ENCODE measurements at places on chromosomes 16 and 17. TPM values are rescaled to one million over a fixed set of nuclear protein-coding genes. Genes with fewer than 3 reads are reported as not detected.

VAT1 gene
- 567 TPM for total RNA-seq

MYL11 gene
- total RNA-seq = 2.2 TPM

DNA sequence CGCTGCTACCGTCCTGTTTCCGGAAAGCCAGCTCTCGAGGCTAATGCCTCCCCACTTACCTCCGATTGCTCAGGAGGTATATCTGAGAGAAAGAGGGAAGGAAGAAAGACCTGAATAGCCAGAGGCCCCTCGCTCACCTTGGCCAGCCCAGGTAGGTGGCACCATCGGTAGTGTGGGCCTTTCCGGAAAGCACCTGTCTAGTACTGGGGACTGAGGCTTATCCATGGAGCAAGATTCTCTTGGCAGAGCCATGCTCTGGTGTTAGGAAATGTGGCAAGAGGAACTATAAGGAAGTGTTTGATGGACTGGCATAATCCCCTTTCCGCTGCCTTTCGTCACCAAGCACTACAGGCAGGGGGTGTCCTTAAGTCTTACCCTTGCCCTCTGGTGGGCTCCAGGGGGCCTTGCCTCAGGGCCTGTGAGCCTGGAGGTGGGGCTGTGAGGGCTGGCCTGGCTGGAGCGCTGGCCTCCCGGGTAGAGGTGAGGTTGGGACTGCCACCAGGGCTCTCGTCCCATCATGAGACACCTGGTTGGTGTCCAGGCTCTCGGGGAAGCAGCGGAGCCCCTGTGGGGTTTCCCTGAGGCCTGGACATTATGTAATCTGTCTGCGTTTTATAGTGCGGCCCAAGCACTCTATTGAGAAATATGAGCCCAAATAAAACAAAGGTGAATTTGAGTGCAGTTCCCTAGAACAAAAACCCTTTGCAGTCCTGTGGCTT lies 2.9 kb downstream of the CMIP start:
- peaks cover 27% of the 10 kb centered on the region for H3K4me1 ChIP-seq
- H3K27me3 ChIP-seq = no peaks in the 10 kb centered on the region
- no peak overlapping the region for H3K27ac ChIP-seq
- peak overlapping the region; percentile 89 for H3K4me3 ChIP-seq
- DNase-seq = no peak
- no peaks in the 10 kb centered on the region for H3K36me3 ChIP-seq

- no peak overlapping the region for H3K27ac ChIP-seq
- peaks cover 12% of the 10 kb centered on the region for H3K4me1 ChIP-seq
- H3K36me3 ChIP-seq = peaks cover 1% of the 10 kb centered on the region
- H3K4me3 ChIP-seq = no peak overlapping the region
- DNase-seq = no peak
These were observed 59.6 kb downstream of the SOCS1 start for GRCh38 chr16:11196286-11196828.

DNA sequence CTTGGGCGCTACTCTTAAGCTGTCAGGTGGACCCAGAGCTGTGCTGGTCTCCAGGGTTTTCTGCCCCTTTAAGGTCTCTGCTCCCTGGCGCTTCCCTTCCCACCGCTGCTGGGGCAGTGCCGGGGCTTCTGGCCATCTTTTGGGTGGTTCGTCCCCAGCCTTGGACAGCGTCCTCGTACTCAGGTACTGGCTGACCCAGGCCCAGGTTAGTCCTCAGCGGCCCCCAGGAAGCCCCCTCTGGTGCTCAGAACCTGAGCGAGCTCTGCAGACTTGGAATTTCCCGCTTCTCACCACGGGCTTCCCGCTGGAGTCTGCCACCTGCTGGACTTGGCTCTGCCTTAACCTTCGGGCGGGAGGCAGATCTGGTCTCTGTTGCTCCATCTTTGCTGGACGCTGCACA lies 94.1 kb upstream of the ZNF750 start:
- no peaks in the 10 kb centered on the region for H3K27me3 ChIP-seq
- DNase-seq = peak; percentile 70
- no peaks in the 10 kb centered on the region for H3K4me1 ChIP-seq
- no peak overlapping the region for H3K27ac ChIP-seq
- peaks cover 27% of the 10 kb centered on the region for H3K36me3 ChIP-seq
- no peak overlapping the region for H3K4me3 ChIP-seq

RNF157 gene
- 1.4 TPM for total RNA-seq

DNA sequence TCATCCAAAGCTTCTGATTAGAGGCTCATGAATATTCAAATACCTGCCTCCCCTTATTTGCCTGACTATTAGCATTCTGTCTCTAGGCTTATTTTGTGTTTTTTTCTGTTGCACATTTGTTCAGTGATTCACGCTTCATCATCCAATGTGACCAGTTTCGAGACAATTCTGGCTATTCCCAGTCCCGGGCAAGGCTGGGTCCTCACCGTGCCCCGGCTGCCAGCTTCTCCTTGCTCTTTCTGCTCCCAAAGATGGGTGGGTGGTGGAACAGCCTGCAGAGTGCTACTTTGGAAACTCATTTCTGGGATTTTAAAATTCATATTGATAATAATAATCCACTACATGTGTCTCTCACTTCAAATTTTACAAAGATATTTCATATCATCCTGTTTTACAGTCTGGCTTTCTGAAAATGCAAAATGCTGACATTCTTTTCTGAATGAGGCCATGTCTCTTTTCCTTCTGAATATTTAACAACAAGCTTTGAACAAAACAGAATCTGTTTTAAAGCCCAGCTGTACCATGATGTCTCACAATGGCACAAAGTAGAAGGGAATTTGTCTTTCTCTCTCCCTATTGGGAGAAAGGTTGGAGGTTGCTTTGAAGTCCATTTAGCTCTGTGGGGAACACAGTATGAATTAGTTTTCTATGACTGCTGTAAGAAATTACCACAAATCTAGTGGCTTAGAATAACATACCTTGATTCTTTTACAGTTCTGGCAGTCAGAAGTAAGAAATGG lies 116.9 kb upstream of the CDH13 start:
- no peaks in the 10 kb centered on the region for H3K4me1 ChIP-seq
- H3K27ac ChIP-seq = no peak overlapping the region
- H3K36me3 ChIP-seq = no peaks in the 10 kb centered on the region
- no peak for DNase-seq
- H3K4me3 ChIP-seq = no peak overlapping the region

- no peak overlapping the region for H3K4me3 ChIP-seq
- peaks cover 53% of the 10 kb centered on the region for H3K27me3 ChIP-seq
- no peaks in the 10 kb centered on the region for H3K4me1 ChIP-seq
- no peaks in the 10 kb centered on the region for H3K36me3 ChIP-seq
These were observed 18.7 kb upstream of the RBFOX3 start for GRCh38 chr17:79629548-79630049.

TP53TG3 gene
- not detected for total RNA-seq

DNA sequence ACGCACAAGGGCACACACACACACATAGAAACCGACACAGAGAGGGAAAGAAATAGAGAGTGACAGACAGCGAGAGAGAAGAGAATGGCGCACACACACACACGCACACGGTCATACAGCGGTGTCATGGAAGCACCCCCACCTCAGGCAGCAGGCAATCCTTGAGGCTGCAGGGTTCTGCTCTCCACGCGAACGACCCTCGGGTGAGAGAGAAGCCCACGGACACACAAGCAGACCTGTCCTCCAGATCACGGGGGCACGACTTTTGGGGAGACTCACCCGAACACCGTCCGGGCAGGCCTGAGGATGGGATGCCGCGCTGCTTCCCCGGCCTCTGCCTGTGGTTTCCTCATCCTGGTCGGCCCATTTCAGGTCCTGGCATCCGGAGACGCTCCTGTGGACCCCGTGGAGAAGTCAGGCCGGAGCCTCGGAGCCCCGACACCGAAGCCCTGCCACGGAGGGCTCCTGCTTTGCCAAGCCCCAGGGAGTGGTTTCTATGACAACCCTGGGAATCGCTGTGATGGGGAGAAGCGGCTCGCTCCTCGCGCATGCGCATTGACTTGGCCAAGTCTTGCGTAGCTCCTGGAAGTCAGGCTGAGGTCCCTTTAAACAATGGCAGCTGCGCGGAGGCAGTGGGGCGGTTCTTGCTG lies 118.2 kb upstream of the KCNJ18 start:
- peaks cover 5% of the 10 kb centered on the region for H3K27me3 ChIP-seq
- DNase-seq = no peak
- H3K4me1 ChIP-seq = no peaks in the 10 kb centered on the region
- H3K4me3 ChIP-seq = no peak overlapping the region

DNA sequence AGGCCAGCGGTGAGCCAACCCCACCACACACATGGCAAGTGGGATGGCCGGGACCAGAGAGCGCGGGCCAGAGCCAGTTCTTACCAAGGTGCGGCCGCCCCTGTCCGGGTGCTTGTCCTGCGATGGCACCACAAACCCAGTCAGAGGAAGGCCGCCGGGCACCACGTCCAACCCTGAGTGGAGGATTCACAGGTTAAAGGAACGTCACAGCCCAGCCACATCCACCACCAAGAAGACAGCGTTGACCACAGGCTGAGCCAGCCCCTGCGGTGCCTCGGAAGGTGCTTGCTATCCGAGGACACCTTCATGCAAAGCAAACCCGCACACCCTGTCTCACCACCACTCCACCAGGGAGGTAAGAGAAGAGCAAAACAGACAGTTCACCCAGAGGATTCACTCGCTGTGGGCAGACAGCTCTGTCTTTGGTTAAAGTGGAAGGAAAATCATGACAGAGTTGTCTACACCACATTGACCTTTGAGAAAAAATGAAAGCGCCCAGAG lies 15.8 kb downstream of the SLX4 start:
- no peak overlapping the region for H3K27ac ChIP-seq
- peaks cover 23% of the 10 kb centered on the region for H3K36me3 ChIP-seq
- no peaks in the 10 kb centered on the region for H3K4me1 ChIP-seq
- H3K27me3 ChIP-seq = no peaks in the 10 kb centered on the region
- no peak overlapping the region for H3K4me3 ChIP-seq

- no peaks in the 10 kb centered on the region for H3K4me1 ChIP-seq
- no peak for DNase-seq
- H3K36me3 ChIP-seq = no peaks in the 10 kb centered on the region
- H3K27ac ChIP-seq = no peak overlapping the region
- no peak overlapping the region for H3K4me3 ChIP-seq
These were observed 10.2 kb downstream of the CIBAR2 start for GRCh38 chr16:85101956-85102630.

BCO1 gene
- not detected for total RNA-seq

GRCh38 chr17:2716649-2717048 lies 5.1 kb upstream of the CLUH start:
- no peak for DNase-seq
- no peak overlapping the region for H3K4me3 ChIP-seq
- no peaks in the 10 kb centered on the region for H3K36me3 ChIP-seq
- H3K4me1 ChIP-seq = peaks cover 9% of the 10 kb centered on the region
- no peaks in the 10 kb centered on the region for H3K27me3 ChIP-seq

CD300E gene
- total RNA-seq = not detected

DNA sequence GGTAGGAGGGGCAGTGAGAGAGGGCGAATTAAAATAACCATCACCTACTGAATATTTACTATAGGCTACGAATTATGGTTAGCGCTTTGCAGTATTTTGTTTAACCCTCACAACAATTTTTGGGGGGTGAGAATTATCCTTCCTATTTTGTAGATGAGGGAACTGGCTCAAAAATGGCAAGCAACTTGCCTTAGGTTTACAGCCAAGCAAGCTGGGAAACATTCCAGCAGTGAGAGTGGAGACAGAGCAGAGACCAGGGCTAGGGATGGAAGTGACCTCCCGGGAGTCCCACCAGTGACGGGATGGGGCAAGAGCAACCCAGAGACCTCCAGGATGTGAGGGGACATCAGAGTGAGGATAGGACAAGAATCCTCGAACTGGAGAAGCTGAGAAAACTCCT lies 352 bp upstream of the VMO1 start:
- DNase-seq = no peak
- H3K27me3 ChIP-seq = peaks cover 6% of the 10 kb centered on the region
- H3K4me3 ChIP-seq = no peak overlapping the region
- no peak overlapping the region for H3K27ac ChIP-seq
- no peaks in the 10 kb centered on the region for H3K36me3 ChIP-seq
- peaks cover 19% of the 10 kb centered on the region for H3K4me1 ChIP-seq

ZKSCAN2 gene
- 7.5 TPM for total RNA-seq

DNA sequence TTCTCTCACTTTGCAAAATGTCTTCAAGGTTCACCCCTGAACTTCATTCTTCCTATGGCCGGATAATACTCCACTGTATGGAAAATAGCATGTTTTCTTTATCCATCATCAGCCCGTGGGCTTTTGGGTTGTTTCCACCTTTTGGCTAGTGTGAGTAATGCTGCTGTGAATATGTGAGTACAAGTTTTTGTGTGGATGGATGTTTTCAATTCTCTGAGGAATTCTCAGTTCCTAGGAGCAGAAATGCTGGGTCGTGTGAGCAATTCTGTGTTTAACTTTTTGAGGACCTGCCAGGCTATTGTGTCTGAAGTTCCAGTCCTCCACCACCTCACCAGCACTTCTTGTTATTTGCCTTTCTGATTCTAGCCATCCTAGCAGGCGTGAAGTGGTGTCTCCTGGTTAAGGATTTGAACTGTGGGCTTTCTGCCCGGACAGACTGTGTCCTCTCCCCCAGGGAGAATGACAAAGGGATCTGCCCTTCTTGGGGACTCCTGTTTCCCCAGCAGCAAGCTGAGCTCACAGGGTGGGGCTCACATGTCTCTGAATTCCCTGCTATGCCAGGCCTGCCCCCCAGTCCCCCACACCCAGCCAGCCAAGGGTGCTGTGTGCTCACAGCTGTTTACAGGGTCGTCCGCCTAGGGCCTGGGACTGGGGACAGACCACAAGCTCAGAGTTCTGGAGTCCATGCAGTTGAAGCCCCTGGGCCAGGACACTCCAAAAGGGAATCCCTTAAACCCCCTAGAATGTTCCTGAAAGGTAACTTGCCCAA lies 92.2 kb upstream of the CIBAR2 start:
- peak overlapping the region; percentile 57 for H3K27ac ChIP-seq
- no peak for DNase-seq
- H3K27me3 ChIP-seq = no peaks in the 10 kb centered on the region

DNA sequence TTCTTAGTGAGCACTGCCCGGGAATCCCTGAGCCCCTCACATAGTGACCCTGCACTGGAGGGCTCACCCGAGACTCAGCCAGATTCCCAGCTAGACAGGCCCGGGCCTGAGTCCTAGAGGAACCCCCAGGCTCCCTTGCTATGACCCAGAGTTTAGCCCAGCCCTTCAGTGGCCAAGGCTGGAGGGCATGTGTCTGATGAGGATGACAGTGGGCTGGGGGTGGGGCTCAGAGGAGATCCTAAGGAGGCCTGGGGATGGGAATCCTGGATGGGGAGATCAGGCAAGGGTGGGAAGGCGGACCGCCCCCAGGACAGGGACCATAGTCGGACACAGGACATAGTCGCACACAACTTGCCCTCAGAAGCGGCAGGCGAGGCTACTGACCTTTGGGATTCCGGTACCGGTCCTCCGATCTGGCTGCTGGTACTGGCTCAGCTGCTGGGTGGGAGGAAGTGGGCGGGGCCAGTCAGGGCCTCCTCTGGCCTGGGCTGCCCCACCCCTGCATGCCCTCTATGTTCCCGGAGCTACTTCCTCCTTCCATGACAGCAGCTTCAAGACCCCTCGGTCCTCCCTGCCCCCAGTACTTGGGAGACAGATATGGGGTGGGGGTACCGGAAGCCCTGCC lies 1.1 kb downstream of the CD79B start:
- peaks cover 10% of the 10 kb centered on the region for H3K27me3 ChIP-seq
- DNase-seq = no peak
- no peaks in the 10 kb centered on the region for H3K36me3 ChIP-seq
- H3K4me1 ChIP-seq = no peaks in the 10 kb centered on the region

GRCh38 chr16:86016201-86016965 lies 117.4 kb downstream of the IRF8 start:
- H3K27me3 ChIP-seq = peaks cover 38% of the 10 kb centered on the region
- H3K4me1 ChIP-seq = peaks cover 7% of the 10 kb centered on the region
- H3K36me3 ChIP-seq = no peaks in the 10 kb centered on the region
- peak; percentile 20 for DNase-seq

GRCh38 chr16:68131813-68132706 lies 46.9 kb downstream of the NFATC3 start:
- no peaks in the 10 kb centered on the region for H3K27me3 ChIP-seq
- no peak for DNase-seq
- peaks cover 35% of the 10 kb centered on the region for H3K4me1 ChIP-seq
- H3K27ac ChIP-seq = no peak overlapping the region
- H3K4me3 ChIP-seq = no peak overlapping the region

Measured in chondrocyte (in vitro differentiated cells).